ENCODE measurements at places on chromosomes 6 and 20.

DNA sequence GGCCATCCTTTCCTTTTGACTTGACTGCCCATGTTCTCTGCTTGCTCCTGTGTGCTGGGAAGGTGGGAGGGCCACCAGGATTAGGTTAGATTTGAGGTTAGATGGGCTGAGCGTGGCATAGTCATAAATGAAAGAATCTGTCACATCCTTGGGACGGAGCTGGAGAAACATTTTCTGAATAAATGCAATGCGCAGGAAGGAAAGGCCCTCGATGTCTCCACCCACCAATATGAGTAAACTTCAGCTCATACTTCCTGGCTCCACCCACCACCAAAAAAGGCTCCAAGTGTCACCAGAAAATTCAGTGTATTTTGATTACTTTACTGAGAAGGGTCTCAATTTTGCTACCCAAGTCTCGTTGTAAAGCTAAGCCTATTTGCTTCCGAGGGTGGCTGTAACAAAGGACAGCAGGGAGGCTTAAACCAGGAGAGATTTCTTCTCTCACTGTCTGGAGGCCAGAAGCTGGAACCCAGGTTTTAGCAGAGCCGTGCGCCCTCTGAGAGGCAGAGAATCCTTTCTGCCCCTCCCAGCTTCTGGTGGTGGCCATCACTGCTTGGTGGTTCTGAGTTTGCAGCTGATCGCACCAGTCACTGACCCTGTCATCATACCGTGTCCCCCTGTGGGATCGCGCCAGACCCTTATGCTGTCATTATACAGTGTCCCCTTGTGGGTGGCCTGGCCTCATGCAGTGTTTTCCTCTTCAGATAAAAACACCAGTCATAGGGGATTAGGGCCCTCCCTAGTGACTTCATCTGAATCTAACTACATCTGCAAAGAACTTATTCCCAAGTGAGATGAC is 137.8 kb downstream of the TTLL2 start:
- no peak for DNase-seq

- DNase-seq = no peak
Observed at GRCh38 chr20:57712851-57713504, 3.2 kb upstream of the PMEPA1 start.

DNA sequence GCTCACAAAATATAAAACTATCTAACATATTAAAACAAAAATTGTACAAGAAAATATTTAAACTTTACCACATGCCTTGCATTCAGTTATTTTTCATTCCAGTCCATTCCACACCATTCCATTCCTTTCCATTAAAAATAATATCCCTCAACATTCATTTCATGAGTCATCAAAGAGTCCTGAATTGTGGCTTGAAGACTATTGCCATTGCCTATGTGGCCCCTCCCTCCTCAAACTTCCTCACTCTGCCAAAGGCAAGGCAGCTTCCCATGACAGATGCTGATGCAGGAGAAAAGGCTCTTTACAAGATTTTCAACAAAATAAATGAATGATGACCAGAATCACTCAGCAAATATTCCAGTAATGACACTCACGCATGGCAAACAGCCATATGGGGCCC is 31.7 kb downstream of the IL20RA start:
- DNase-seq = no peak

DNA sequence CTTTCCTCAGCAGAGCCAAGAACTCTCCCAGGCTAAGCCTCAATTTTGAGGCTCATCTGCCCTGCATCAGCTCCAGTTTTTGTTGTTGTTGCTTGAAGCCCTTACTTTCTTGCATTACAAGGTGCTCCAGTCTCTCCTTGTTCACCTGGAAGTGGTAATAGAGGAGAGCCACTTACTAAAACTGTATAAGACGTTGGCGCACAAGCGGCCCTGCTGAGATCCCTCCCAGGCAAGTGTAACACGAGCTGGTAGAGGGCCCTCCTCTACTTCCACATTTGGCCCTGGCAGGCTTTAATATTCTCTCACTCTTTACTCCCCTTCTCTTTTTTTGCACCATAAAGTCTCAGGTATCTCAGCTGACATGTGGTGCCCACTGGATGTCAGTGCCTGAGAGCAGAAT is 19.5 kb downstream of the GCM2 start:
- no peak for DNase-seq

DNA sequence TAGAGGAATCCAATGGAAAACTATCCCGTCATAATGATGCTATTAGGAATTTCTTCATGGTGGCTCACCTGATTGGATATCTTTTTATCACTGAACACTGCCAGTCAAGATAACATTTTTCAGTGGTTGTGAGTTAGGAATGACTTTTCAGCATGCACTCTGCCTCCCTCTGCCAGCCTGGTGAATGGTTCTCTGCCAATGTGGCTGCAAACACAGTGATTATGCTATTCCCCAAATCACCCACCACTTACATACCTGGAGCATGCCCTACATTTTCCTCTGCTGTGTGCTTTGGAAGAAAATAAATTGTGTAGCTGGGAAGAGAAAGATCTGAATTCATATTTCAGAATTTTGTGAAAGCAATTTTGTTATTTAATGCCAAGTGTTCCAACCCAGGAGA is 102.6 kb upstream of the LAMP5 start:
- DNase-seq = no peak

DNA sequence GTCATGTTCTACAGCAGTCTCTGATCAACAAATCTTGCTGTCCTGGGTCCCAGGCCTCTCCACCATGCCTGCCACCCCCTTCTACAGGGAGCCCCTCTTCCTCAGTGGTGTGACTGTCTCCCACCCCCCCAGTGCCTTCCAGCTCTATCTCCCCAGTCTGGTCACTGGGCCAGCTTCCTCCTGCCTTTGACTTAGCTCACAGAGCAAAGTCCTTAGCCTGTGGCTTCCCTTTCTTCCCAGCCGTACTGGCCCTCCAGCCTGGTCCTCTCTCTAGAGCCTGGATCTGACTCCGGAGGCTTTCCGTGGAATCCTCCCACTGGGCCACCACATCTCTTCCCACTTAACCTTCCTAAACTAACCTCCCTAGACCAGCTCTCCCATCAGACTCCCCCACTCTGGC is 17.0 kb downstream of the MAPK13 start:
- no peak for DNase-seq

DNA sequence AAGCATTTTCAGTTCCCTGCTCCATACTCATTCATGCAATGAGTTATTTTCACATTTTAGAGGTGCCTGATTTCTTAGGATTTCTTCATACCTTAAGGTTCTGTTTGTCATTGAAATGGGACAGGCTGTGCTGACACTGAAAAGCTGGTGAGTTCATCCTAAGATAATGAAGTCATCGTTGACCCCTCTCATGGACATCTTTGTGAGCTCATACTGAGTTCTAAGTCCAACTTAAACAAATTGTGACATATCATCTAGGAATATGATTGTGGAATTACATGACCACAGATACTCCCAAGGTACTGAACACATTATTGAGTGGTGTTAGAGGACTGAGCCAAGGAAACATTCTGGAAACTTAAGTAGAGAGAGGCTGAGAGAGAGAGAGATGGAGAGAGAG is 224.8 kb upstream of the JAG1 start:
- DNase-seq = no peak

DNA sequence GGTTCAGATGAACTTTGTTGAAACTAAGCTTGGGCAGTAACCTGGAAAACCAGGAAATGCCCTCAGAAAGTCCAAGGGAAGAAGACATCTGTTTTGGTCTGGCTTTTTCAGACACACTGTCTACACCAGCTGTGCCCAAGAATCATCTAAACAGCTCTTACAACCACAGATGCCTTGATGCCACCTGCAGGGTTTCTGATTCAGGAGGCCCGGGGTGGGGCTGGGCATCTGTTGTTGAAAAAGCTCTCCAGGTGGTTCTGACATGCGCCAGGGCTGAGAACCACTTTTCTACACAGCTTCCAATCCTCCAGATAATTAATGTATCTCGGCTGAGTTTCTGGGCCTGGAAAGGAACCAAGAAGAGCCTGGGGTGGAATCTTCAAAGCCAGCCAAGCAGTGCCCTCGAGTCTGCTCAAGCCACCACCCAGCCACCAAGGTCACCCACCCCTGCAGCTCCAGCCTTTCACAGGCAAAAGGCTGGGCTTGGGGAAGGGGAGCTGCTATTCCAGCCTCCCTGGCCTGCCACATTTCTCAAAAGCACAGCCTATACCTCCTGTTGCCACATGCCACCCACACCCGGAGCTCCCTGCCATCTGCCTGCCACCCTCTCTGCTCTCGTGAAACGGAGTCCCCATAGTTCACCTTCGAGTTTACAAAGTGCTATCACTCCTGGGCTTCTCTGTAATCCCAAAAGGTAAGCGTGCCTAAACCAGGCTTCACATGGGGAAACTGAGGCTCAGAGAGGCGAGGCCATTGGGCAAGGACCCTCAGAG is 9.4 kb downstream of the MDGA1 start:
- no peak for DNase-seq

GRCh38 chr6:101397199-101397598 is 3.7 kb downstream of the GRIK2 start:
- no peak for DNase-seq

GRCh38 chr20:50346374-50347283 is 156.0 kb downstream of the CEBPB start:
- DNase-seq = no peak

- no peak for DNase-seq
Observed at GRCh38 chr20:46423882-46424482, 17.6 kb upstream of the ELMO2 start.
